ENCODE measurements at places on chromosomes 1 and 21. TPM values are rescaled to one million over a fixed set of nuclear protein-coding genes. Genes with fewer than 3 reads are reported as not detected.

The FMO2 gene
- polyA plus RNA-seq, result 0.70 TPM

The BNIPL gene
- polyA plus RNA-seq, result 5.9 TPM

The MPZ gene
- 6.7 TPM for polyA plus RNA-seq

The PTPRU gene
- polyA plus RNA-seq, result 15.7 TPM

The UTS2 gene
- not detected for polyA plus RNA-seq

The AGT gene
- polyA plus RNA-seq, result 51.0 TPM

The MX2 gene
- 1.1 TPM for polyA plus RNA-seq

The CORT gene
- 2.7 TPM for polyA plus RNA-seq

The NGF gene
- polyA plus RNA-seq, result 2.4 TPM

The VAMP4 gene
- 13.7 TPM for polyA plus RNA-seq

The GBP4 gene
- 7.7 TPM for polyA plus RNA-seq

The AIRE gene
- 0.52 TPM for polyA plus RNA-seq

The DESI2 gene
- 44.3 TPM for polyA plus RNA-seq

The PPIAL4G gene
- not detected for polyA plus RNA-seq

The FAM177B gene
- polyA plus RNA-seq, result 0.71 TPM

The MXRA8 gene
- polyA plus RNA-seq, result 215 TPM

The A3GALT2 gene
- 0.44 TPM for polyA plus RNA-seq

The RABIF gene
- 10.6 TPM for polyA plus RNA-seq

The CLIC6 gene
- 1.7 TPM for polyA plus RNA-seq

The LMX1A gene
- not detected for polyA plus RNA-seq

The FCER1A gene
- polyA plus RNA-seq, result 0.47 TPM

The EXO5 gene
- polyA plus RNA-seq, result 14.6 TPM

The CYP4B1 gene
- polyA plus RNA-seq, result 3.1 TPM

The TTC34 gene
- polyA plus RNA-seq, result 1.4 TPM

The SYT14 gene
- 0.34 TPM for polyA plus RNA-seq

The ADAMTSL4 gene
- 13.6 TPM for polyA plus RNA-seq

The GRHL3 gene
- 5.2 TPM for polyA plus RNA-seq

The TMEM39B gene
- 20.4 TPM for polyA plus RNA-seq

The CSF1 gene
- polyA plus RNA-seq, result 8.1 TPM

The CLCNKB gene
- 65.5 TPM for polyA plus RNA-seq

The CRB1 gene
- 2.0 TPM for polyA plus RNA-seq

The LIPI gene
- 0.81 TPM for polyA plus RNA-seq

The PYHIN1 gene
- polyA plus RNA-seq, result 0.22 TPM

The NUAK2 gene
- 8.6 TPM for polyA plus RNA-seq

The HOOK1 gene
- polyA plus RNA-seq, result 98.5 TPM

The PRDM16 gene
- polyA plus RNA-seq, result 9.6 TPM

The GJB4 gene
- polyA plus RNA-seq, result 0.46 TPM

All from renal pelvis (tissue), 12 donors.